ENCODE measurements at places on chromosomes 3 and 15.

GRCh38 chr15:72599855-72600464 is 54.5 kb upstream of the GOLGA6B start:
- no peak for DNase-seq

DNA sequence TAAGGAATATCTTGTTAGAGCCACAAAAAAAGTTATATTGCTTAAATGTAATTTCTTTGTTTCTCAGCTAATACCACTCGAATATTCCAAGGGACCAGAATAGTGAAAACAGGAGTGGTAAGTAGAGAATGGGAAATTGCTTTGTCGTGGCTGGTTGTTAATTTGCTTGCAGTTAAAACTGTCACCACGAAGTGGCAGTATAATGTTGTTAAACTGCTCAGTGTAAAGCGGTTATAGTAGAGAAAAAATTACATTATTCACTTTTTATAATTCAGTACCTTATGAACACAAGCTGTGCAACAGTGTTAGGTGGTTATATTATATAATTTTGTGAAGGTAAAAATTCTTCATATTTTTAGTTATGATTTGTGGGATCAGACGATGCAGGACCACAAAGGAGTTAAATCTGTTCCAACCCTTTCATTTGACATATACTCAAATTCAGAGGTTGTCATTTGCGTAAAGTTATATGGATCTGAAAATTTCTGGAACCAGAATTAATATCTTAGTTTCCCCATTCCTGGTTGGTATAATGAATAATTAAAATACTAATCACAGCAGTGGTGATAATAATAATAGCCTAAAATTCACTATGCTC is 171.8 kb downstream of the FEZF2 start:
- no peak for DNase-seq

DNA sequence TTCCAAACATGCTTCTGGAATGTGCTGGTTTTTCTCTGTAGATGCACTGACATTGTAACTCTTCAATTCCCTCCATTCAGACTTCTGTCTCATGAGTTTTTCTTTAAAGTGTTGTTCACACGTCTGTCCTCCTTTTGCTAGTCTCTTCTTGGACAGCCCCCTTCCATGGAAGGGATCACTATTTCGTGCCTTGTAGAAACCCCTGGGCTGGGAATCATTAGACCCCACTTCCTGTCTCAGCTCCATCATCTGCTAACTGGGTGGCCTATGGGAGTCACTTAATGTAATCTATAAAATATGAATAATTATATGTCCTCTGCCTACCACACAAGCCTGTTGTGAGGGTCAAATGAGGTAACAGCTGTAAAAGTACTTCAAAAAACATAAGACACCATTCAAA is 110.6 kb downstream of the THSD4 start:
- DNase-seq, result no peak

- DNase-seq, result no peak
Observed at GRCh38 chr3:134707908-134708597, 57.2 kb upstream of the KY start.

DNA sequence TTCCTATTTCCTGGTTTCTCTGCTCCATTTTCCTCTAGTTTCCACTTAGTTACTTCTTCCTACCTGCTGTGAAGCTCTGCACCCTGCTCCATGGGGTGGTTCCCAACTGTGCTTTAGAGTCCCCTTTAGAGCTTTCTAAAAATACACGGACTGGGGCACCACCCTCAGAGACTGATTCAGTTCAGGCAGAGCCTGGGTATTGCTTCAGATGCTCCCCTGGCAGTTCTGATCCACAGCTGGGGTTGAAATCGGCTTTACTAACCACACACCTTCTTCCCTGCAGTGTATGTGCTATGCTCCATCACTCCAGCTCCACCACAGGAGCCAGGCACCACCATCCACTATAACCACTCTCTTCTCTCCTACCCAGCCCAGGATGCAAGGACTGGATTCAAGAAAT is 12.6 kb downstream of the ANP32A start:
- no peak for DNase-seq

DNA sequence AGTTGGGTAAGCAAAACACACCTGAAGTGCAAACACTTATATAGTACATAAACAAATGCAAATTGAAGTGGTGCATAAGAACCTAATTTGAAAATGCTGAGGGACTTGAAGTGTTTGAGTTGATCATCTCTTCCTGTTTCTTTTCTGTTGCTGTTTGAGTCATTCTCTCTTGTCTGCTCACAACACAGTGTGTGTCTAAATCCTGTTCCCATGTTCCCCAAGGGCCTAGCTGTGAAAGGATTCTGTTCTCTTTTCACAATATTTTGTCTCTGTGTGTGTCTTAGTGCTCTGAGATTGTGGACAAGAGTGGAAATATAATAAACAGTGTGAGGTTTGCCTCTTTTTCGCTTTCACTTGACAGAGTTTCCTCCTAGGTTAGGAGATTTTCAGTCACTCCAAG is 6.1 kb downstream of the CD96 start:
- no peak for DNase-seq

DNA sequence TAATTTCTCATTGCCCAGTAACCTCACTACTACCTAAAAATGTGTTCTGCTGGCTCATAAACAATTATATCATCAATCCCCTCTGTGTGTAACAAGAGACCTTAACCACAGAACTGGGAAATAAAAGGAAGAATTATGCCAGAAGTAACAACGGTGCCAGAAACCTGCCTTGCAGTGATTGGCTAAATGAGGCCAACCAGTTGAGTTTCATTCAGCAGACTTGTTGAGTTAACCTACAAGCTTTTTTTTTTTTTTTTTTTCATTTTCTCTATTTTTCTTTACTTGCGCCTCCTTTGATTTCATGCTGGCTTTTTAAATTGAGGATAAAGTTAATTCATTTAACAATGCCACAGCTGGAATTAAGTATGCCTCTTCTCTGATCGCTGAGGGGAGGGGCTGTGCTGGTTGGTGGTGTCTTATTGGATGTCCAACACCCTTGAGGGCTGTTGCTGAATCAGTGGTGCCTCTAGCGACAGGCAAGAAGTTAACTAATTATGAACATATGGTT is 30.0 kb upstream of the GMNC start:
- no peak for DNase-seq

GRCh38 chr3:142929890-142930289 is 33.6 kb downstream of the PAQR9 start:
- DNase-seq, result no peak

GRCh38 chr3:158820521-158820920 is 18.7 kb downstream of the MFSD1 start:
- no peak for DNase-seq

- DNase-seq, result no peak
Observed at GRCh38 chr3:143139762-143140161, 20.2 kb downstream of the CHST2 start.

DNA sequence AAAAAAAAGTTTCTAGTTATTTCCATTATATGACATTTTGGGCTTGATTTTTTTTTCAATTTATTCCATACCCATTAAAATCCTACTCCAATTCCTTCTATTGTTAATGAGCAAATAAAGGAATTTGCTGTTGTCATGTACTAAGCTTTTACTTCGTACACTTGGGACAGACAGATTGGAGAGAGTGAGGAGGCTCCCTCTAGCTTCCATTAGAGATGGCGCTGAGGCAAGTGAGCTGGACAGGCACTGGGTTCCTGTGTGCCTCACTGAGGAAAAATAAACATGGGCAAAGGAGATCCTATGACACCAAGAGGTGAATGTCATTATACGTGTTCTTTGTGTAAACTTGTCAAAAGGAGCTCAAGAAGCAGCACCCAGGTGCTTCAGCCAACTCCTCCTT is 441.1 kb upstream of the MDFIC2 start:
- no peak for DNase-seq

DNA sequence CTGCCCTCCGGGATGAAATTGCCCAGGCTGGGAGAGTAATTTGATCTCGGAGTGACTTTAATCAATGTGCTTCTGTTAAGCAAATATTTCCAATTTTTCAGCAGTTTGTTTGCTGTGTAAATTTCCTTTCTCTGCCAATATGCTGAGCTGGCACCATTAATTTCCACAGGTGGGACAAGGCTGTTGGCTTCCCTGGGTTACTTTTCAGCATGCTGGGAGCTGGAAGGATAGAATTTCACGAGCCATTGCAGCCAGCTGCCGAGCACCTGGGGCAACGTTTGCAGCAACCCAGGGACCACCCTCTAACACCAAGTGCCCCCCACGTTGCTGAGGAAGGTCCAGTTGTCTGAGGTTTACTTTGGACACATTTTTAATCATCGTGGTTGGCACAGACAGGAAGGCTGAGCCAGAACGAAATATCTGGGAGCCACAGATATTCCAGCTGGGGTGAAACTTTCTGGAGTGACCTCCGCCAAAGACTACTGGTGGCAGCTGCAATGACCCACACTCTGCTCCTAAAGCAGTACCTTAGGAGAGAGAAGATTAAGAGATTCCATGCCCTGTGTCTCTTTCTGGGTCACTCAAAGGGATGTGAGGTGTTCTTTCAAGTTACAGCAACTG is 293.3 kb upstream of the RGMA start:
- DNase-seq, result no peak

GRCh38 chr15:20646529-20647142 is 105.0 kb upstream of the GOLGA6L6 start:
- DNase-seq, result no peak
